ENCODE measurements at places on chromosomes 6 and 20.

DNA sequence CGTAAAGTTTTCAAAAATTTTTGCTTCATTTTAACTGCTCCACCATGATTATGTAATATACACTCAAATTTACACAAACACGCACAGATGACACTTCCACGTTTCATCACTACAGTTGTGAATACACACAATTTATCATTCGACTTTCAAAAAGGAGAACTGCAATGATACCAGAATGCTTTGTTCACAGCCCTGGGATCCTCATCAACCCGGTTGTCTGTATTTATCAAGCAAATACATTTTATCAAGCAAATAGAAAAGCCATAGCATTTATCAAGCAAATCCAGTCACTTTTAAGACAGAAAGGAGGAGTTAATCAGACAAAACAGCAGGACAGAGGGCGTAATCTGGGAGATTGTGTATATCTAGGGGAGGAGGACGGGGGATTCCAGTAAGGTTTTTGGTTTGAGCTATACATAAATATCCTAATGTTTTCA is 20.3 kb upstream of the ABT1 start:
- no peak for DNase-seq

GRCh38 chr6:100751590-100751989 is 129.5 kb downstream of the ASCC3 start:
- no peak for DNase-seq

DNA sequence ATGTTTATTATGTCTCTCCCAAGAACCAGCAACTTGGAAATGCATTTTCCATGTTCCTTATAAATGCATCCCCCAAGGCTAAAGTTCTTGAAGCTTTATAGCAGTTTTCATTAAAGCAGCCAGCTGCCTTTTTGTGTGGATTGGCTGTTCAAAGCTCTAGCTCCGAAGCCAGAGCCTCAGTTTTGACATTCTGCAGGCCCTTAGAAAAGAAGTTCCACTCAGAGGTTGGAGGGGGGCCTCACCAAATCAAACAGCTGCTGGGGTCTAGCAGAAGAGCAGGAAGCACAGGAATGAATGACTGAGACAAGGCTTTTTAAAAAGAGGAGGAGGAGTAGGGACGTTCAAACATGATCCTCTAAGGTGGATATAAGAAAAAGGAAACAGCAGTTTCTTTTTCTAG is 4.2 kb upstream of the POU3F2 start:
- no peak for DNase-seq

- no peak for DNase-seq
Observed at GRCh38 chr6:78925317-78925716, 58.0 kb downstream of the IRAK1BP1 start.

DNA sequence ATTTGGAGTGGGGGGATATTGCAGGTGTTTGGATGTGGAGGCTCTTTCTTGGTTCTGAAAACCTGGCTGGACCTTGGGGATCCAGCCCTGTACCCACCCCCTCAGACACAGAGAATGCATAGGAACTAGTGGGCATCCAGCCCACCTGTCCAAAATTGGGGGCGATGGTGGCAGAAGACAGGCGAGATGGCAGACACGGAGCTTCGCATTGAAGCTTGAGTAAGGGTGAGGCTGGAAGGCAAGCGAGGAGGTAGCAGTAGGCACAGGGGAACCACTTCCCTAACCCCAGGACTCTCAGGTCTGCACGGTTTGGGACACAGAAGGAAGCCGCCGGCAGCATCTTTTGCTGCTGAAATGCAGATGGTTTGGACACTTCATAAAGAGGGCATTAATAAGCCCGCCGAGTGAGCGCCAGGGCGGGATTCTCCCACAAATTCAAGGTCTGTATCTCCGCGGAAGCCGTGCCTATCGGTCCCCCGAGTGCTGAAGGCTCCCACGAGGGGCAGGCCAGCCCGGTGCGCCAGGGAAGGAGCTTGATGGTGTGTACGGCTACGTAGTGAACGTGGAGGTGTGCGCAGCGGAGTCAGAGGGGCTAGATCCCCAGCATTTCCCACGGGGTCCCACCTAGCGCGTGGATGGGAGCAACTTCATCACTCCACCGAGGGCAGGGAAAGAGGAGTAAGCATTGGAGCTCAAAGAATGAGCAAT is 1.6 kb upstream of the FOXA2 start:
- no peak for DNase-seq

- DNase-seq = no peak
Observed at GRCh38 chr6:74113901-74114300, 417.9 kb downstream of the CD109 start.

GRCh38 chr6:1801401-1801800 is 191.7 kb downstream of the FOXC1 start:
- DNase-seq = no peak

DNA sequence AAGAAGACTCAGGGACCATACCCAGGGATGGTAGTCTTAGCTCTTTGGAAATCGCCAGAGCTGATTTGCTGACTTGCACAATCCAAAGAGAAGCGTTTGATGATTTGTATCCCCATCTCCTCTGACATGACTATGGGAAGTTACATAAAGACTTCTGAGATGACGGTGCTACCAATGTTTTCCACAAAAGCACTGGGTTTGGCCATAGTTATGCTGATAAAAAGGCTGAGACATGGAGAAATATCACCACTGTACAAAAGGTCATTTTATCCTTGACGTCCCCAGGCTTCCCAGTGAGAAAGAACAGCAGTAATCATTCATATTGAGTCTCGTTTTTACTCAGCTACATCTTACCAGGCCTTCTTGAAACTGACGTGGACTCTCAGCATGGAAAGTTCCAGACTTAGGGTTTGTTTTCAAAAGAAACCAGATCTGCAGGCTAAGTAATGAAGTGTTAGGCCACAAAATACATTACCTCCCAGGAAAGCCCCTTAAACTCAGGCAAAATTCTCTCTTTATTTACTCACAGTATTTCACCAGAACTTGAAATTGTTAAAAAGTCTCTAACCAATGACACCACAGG is 370.3 kb upstream of the JARID2 start:
- no peak for DNase-seq

- no peak for DNase-seq
Observed at GRCh38 chr6:11380549-11380948, 148.1 kb upstream of the NEDD9 start.

DNA sequence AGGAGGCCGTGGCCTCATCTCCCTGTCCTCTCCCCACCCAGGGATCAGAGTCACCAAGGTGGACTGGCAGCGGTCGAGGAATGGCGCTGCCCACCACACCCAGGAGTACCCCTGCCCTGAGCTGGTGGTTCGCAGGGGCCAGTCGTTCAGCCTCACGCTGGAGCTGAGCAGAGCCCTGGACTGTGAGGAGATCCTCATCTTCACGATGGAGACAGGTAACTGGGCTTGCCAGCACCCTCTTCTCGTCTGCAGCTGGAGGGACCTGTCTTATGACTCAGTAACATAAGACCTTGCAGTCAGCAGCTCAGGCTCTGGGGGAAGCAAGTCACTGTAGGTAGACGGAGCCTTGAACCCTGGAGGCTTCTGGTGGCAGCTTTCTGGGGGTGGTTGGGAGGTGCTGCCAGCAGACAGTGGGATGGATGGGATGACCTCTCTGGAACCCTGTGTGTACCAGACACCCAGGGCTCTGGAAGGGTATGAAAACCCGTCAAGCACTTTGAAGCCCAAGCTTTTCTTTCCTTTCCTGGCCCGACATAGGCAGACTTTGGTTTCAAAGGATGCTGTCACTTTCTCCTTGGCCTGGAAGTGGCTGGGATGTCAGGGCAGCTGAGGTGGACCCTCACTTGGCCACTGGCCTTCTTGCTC is 13.8 kb downstream of the TGM6 start:
- DNase-seq = no peak

- no peak for DNase-seq
Observed at GRCh38 chr6:570825-571224, 86.1 kb downstream of the HUS1B start.

- no peak for DNase-seq
Observed at GRCh38 chr6:10578723-10579122, 57.6 kb downstream of the GCNT2 start.

- DNase-seq = no peak
Observed at GRCh38 chr20:17767624-17768023, 67.9 kb downstream of the BANF2 start.

DNA sequence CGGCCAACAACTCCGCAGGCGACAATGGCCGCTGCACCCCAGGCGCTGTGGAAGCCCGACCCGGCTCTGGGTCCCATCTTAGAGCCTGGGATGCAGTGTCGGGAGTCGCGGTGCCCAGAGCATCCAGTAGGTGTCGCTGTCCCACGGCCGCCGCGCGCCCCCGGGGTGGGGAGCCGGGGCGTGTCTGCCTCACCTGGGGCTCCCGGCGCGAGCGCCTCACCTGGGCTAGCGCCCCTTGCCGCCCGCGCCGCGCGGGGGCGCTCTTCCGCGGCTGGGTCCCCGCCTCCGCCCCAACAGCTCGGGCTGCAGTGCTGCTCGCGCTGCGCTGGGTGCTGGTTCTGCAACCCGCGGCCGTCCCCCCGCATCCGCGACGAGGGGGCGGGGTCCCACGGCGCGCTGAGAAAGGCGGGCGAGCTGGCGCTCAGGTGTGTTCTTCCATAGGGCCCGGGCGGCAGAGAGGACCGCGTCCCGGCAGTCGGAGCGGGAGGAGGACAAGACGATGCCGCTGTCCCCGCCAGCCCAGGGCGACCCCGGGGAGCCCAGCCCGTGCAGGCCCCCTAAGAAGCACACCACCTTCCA is at the start of gene CRYBG1:
Gene CRYBG1 (plus strand): TSS at position 308 of the 579 bp plus-strand sequence. CDS start 192 bp downstream, at position 500.
- peak; percentile 40 for DNase-seq

DNA sequence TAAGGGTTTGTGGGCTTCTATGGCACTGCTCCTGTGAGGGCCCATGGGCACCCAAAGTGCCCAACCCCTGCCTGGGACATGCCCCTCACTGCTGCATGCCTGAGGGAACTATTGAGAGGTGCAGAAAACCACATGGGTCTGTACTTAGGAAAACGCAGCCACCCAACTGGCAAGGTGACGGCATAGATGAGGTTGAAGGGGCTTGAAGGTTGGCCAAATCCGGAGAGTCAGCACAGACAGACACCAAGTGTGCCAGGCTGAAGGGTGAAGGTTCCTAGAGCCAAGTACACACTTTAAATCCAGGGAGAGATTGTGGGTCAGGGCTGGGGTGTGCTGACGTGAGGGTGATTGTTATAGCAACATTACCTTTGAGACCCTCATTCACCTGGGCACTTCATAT is 6.2 kb downstream of the BANF2 start:
- DNase-seq = no peak

DNA sequence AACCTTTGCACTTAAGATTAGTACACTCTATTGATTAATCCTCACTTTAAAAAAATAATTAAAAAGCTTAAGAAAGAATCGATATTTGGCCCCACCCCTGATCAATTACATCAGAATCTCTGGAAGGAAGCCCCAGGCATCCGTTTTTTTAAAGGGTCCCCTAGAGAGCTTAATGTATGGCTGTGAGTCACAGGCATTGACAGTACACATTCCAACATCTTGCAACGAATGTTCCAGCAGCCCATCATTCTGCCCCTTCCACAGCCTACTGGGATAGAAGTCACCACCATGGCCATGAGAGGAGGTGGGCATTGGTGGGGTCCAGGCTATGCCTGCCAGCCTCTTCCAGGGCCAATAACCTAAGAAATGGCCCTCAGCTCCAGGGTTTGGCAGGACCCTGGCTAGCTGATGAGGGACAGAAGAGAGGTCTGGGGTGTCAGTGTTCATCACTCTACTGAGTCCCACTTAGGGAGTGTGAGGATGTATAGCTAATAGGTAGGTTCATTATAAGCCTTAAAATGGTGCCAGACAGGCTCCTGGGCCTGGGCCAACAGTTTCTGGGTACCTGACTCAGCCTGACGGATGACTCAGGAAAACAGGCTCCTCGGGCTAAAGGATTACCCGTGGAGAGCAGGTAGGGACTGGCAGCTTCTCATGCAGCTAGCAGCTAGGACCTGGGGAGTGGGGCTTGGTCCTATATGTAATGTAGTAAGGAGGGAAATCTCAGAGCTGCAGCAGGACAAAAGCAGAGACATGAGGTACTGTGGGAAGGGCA is 40.4 kb downstream of the MDGA1 start:
- no peak for DNase-seq

DNA sequence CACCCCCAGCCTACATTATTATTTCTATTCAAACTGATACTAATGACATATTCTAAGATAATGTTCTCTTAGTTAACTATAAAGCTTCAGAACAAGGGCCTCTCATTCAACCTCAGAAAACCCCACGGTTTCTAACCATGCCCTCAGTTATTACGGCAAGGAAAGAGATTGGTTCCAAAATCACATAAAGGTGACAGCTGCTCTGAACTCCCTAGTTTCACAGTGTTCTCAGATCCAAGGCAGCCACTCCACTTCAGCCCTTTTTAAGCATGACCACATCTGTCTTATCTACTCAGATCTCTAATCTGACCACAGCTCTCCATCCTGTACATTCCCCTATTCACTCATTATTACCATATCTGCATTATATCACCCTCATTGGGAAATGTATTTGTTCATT is 98.8 kb upstream of the CEP85L start:
- DNase-seq = no peak

Measured in stimulated activated CD8-positive, alpha-beta memory T cell treated with anti-CD3 and anti-CD28 coated beads, Interleukin-4, amount 100 ng/mL, for 4 hours (primary cell).